ENCODE measurements at places on chromosomes 7 and 10. TPM values are rescaled to one million over a fixed set of nuclear protein-coding genes. Genes with fewer than 3 reads are reported as not detected.
A peak's percentile ranks its signal among the peaks of the same experiment; 100 is the strongest.

FAS gene
- total RNA-seq, result 47.8 TPM

NUP205 gene
- 27.3 TPM for total RNA-seq

TET1 gene
- 0.37 TPM for total RNA-seq

GPC2 gene
- 1.4 TPM for total RNA-seq

GRCh38 chr7:137609500-137609899, 237.3 kb downstream of the DGKI start:
- no peak for DNase-seq

- no peak for DNase-seq
Measured at GRCh38 chr7:1740214-1740613, 70.1 kb downstream of the ELFN1 start.

DNA sequence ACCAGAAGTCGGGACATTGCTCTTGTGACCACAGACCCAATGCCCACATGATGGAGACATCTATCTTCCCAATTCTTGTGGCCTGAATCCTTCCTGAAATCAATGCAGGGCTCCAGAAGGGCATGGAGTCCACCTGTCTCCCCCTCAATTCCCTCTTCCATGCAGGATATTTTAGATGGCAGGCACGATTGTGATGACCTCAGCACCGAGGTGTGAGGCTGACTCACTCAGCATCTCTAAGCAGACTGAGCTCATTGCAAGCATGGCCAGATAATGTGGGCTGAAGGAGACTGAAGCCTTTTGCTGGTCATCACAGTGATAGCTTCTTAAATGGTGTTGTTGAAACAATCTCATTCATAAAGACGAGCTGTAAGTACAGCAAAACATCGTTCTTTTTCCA, 374.9 kb upstream of the PODXL start:
- DNase-seq, result peak; percentile 16

GRCh38 chr7:18610331-18610948, 114.9 kb downstream of the HDAC9 start:
- DNase-seq, result peak; percentile 23

DNA sequence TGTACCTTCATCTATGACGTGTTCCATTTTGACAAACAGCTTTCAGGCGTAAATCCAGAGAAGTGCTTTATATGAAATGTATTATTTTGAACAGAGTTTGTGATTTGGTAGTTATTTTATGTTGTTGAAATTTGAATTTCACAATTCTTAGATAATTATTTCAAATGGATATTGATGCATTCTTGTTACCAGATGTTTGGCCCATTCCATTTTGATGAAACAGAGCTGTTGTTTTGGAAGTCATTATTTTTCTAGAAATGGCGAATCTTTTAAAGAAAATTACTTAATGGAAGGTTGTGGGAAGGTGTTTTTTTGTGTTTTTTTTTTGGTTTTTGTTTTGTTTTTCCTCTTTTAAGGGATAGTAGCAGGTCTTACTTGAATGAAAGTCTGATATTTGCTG, 2.4 kb downstream of the OTUD1 start:
- no peak for DNase-seq

DNA sequence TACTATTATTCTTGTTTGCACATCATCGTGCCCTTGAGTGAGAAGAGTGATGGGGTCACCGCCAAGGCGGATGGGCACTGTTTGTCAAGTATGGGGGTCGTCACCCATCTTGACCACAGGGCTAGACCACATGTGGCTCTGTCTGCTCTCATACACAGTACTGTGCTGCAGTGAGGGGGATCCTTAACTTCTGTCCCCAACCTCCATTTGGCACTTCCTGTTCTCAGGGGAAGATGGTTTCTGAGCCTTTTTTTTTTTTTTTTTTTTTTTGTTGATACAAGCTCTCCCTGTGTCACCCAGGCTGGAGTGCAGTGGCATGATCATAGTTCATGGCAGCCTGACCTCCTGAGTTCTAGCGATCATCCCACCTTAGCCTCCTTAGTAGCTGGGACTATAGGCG, 13.6 kb downstream of the WBP1L start:
- no peak for DNase-seq

DNA sequence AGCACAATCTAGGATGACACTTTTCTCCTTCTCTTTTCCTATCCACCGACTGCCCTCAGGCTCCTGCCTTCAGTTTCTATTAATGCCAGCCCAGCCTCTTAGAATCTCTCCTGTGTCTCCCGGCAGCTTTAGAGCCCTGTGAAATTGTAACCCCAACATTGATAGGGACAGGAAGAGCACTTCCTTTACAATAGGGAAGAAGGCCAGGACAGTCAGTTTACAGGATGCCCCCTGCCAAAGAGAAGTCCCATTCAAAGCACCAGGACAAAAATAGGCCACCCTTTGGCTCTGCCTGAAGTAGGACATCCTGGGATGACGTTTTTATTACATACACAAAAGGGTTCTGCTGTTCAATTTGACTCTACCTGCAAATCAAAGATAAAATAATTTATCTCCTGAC, 64.7 kb upstream of the ANK3 start:
- no peak for DNase-seq

- DNase-seq, result no peak
Measured at GRCh38 chr7:74253835-74254128, 417 bp downstream of the RFC2 start.

- DNase-seq, result no peak
Measured at GRCh38 chr10:113219446-113219845, 269.4 kb downstream of the TCF7L2 start.

DNA sequence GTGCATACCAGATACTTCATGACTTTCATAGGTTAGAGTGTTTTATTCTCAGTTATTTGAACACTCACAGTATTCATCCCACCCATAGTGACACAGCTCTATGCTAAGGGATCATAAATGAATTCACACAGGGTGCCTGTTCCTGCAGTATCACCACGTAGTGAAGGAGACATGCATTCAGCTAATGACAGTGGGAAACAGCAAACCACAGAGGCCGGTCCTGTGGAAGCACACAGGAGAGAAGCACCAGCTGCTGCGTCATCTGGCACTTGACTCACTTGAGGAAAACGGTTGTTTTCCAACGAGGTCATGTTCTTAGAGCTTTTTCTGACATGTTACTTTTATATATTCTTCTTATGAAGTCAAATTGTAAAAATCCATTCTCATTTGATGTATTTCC, 73.0 kb downstream of the UBE3C start:
- DNase-seq, result no peak

DNA sequence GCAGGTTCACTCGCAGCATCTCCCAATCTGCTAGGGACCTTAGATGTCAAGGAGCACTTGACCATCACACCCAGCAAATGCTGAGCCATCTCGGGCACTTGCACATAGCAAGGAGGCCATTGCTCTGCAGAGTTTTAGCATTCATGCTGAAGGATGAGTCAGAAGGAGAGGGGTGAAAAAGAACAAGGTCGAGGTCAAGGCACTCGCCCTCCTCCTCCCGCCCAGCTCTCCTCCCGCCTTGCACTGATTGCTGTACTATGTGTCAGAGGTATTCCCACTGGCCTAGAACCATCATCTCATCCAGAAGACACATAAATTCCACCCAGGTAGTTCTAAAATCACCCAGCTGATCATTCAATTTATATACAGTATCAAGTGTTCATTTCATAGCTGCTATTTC, 255.1 kb upstream of the SP4 start:
- DNase-seq, result peak; percentile 21

DNA sequence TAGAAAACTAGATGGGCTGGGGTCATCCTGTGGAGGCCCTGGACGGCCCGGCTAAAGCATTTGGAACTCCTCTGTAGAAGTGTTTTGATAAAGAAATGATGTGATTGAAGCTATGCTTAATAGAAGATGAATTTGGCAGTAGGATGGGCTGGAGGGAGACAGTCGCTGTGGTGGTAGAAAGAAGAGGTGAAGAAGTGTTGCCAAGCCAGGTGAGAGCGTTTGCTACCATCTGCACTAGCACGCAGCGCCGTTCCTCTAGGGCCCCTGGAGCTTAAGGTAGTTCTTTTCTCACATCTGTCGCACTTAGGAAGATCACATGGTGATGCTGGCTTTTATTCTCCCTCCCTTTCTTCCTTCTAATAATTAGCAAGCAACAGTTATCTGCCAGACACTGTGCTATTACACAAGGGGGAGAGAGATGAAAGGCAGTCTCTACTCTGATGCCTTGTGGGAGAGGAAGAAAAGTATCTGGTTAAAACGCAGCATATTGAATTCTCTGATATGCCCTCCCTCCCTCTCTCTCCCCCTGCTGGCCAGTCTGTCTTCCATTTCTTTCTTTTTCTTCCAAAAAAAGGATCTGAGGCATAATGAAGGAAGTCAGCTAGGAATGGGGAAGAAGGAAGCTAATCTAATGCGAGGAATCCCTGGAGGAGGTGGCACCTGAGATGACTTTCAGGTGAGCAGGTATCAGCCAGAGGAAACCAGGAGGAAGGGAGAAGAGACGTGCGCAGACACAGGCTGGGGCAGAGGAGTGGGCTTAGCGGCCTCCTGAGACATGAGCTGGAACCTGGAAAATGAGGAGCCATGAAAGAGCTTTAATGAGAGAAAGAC, 162.3 kb upstream of the KLF14 start:
- DNase-seq, result no peak

All from Caki2 (cell line).